ENCODE measurements at places on chromosomes 11 and 22.

DNA sequence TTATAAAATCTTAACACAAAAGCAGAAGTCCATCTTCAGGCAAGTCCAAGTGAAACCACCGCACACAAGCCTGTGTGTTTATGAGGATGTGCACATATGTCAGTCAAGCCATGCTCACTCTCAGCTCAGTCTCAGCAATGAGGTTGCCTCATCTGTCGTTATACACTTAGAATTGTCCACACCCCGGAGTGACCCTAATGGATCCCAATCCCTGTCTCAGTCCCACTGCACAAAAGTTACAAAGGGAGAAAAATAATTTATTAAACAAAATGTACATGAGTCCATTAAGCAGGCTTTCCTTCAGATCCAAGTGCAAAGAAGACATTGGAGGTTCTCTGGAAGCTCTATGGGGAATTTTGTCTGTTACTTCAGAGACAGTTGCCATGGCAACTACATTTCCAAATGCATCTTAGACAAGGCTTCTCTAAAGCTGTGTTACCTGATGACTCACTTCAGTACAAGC, 24.4 kb downstream of the OR8B12 start:
- DNase-seq: no peak

DNA sequence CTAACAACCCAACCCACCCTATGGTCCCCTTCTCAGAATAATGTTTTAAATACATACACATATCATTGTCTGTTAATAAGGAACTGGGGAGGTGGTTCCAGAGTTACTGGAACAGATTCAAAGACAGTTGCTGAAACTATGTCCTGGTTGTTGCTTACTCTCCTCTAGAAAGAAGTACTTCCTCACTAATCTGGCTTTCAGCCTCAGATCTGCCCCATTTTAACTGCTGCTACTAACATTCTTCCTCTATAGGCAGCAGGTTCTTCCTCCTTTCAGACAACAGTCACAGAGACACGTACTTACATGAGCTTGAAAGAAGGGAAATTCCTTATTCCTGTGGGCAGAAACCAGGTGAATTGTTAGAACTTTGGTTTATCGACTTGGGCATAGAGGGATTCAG, 8.1 kb upstream of the NEU3 start:
- no peak for DNase-seq

DNA sequence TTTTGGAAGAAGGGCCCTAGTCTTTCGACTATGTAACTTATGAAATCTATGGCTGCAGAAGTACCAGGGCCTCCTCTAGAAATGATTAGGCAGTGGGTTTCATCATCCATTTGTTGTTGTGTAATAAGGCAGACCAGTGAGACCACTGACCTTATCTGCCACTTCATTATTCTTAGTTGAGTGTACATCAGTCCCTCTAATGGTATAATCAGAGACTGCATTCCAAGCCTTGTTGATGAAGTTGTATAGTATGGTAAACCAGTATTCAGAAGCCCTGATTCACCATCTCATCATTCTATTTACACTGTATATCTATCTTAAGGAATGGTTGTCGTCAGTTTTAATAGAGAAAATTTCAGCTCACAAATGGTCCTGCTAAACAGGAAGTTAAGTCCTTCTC, 32.2 kb upstream of the GRIA4 start:
- DNase-seq: no peak

GRCh38 chr11:113141010-113141409, 173.4 kb upstream of the TTC12 start:
- DNase-seq: no peak

DNA sequence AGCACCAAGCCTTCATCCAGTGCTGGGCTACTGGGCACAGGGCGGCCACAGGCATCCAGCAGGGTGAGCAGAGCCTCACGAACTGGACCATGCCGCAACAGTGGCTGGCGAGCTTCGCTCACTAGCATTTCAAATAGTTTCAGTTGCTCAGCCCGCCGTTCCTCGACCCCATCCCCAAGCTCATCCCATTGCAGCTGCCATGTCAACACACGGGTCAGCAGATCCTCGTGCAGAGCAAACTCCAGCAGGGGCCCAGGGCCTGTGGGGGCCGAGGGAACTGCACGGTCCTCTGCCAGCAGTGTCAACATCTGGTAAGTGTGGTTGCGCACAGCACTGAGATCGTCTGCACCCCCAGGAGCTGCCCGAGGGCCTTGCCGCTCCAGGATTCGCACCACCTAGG, 10.6 kb downstream of the FHIP1B start:
- DNase-seq: no peak

DNA sequence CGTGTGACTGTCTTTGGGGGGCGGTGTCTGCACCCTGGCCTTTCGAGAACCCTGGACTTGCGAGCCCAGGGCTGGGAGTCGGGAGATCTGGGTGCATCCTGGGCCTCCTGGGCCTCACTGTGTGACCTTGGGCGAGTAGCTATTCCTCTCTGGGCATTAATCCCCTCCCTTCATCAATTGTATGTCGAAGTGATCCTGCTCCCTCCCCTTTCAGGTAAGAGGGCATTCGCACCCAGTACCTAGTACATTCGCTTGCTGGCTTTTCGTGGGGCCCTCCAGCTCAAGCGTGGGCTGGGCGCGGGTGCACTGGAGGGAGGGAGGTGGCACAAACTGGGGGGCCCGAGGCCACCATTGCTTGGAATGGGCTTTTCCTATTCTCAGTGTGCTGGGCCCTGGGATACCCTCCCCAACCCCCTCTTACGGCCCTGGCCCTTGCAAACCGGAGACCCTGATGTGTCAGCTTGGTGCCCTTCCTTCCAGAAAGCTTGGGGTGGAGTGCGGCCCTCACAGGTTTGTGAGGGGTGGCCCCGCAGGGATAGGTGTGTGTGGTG, 530 bp downstream of the USP35 start:
- DNase-seq: no peak

DNA sequence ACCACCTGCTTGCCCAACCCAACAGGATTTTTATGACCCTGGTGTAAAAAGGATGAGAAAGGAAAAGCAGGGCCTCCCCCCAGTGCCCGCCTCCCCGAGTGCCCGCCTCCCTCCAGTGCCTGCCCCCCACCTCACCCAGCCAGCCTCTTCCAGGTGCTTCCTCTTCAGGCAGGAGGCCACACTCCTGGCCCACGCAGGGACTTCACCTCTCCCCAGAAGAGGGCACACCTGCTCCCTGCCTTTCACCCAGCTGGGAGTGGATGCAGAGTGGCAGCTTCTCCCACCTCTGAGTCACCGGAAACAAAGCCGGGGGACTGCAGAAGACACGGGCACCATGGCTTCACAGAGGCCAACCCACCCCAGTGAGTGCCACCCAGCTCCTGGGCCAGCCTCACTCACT, 16.1 kb downstream of the CPT1A start:
- DNase-seq: peak; percentile 15

DNA sequence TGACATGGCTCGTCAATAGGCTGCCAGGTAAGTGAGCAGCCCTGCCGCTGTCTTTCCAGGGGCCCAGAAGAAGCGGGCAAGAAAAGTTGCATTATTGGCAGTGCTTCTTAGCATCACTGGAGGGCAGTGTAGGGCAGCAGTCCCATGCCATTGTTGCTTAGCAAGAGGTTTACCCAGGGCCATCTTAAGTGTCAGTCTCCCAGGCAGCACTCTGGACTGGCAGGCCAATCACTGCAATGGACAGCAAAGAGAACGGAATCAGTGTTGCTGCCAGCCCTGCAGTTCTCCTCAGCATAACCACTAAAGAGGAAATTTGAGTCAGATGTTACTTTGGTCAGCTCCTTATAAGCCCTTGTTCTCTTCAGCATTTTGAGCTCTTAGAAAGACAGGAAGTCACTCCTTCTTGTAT, 13.4 kb upstream of the GRK2 start:
- no peak for DNase-seq

DNA sequence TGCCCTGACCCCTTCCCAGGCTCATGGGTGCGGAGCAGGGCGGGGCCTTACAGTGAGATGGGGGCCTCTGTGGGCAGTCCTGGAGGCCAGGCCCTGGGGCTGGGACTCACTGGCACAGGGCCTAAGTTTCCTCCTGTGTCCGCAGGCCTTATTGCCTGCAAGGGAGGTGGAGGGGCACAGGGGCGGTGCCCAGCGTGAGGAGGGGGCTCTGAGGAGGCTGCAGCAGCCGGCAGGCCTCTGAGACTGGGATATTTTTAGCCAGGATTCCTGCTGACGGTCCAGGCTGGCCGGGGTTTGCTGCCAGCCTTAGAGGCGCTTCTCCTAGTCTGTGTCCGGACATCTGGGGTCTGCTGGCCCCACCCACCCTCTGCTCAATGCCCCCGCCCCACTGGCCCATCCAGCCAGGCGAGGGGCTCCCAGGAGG, 5.7 kb upstream of the RTN4R start:
- DNase-seq: no peak

GRCh38 chr22:44394246-44395117, 81.7 kb upstream of the SHISAL1 start:
- no peak for DNase-seq

GRCh38 chr11:132941024-132941646, 591.2 kb downstream of the OPCML start:
- DNase-seq: peak; percentile 57

- DNase-seq: no peak
Observed at GRCh38 chr11:119680541-119681360, 48.2 kb downstream of the NECTIN1 start.

- no peak for DNase-seq
Observed at GRCh38 chr22:38866024-38866398, 6.0 kb downstream of the CBX6 start.

DNA sequence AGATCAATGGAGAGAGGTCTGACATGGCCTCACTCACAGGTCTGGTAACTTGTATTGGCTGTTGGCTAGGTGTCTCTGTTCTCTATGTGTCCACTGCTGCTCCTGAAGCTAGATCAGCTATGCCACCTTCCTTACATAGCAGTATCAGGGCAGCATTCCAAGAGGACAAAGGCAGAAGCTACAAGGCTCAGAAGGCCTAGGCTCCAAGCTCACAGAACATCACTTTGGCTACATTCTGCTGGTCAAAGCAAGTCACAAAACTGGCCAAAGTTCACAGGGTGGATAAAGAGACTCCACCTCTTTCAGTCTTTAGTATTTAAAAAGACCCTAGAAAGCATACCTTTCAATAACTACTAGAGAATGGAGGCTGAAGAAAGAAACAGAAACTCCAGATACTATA, 4.1 kb downstream of the SLC5A12 start:
- no peak for DNase-seq

DNA sequence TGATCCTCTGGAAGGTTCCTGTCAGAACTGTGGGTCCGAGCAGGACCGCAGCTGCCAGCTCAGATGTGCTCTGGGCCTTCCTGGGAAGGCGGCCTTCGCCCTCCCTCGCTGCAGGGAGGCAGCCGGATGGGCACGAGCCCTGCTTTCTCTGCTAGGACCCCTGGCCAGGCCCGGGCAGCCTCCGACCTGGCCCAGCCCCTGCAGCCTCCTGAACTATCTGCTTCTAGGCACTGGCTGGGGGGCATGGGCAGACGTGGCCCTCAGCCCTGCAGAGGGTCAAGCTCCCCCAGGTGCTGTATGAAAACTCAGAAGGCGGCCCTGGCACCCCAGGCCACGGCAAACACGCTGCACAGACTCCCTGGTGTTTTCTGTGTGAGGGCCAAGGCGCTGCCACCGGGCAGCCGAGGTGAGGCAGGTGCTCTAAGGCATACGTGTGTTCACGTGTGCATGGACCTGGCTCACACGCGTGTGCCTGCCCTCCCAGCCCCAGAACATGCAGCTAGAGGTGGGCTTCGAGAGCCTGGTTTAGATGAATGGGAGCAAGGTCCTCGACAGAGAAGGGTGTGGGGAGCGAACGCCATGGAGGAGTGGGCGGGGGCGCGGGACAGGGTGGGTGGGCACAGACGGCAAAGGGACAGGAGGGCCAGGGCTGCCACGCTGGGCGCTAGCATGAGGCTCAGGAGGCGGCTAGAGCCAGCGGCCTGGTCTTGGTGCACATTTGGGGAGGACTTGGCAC, 4.3 kb downstream of the LRFN4 start:
- no peak for DNase-seq

GRCh38 chr11:74570266-74571061, 21.9 kb upstream of the POLD3 start:
- DNase-seq: no peak

GRCh38 chr11:439315-440064, 2.3 kb downstream of the ANO9 start:
- no peak for DNase-seq

GRCh38 chr11:19281041-19281440, 40.3 kb upstream of the E2F8 start:
- DNase-seq: no peak

- DNase-seq: no peak
Observed at GRCh38 chr11:40140560-40140959, 1318.9 kb downstream of the LRRC4C start.

DNA sequence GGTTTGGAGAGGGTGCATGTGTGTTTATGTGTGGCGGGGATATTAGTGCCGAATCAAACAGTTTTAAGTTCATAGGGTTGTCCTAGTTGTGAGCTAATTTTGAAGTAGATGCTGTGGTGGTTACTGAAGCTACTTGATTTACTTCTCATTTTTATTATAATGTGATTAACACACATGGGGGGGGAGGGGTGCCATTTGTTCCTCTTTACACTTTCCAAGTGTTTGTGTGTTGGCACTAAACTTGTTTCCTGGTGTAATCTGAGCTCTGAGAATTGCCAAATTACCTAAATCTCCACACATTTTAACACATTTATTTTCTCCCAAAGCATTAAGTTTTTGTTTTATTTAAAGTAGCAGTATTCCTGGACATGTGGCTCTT, 60.1 kb downstream of the ZNRF3 start:
- no peak for DNase-seq

DNA sequence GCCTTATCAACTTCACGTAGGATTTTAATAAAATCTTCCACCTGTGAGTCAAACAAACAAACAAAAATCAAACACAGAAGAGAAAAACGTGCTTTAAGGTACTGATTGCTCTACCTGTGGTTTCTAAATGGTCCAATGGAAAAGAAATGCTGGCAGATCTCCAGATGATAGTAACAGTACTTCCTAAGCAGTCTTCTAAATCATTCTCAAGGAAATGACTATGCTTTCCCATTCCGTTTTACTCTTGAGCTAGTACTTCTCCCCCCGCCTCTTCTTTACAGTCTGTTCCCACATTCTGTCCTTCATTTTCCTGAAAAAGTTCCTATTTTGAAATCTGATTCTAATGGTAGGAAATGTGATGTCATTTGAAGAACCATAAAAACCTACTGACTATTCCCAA, 25.4 kb downstream of the SAAL1 start:
- DNase-seq: no peak

GRCh38 chr11:48058064-48058463, 77.7 kb downstream of the PTPRJ start:
- DNase-seq: no peak

GRCh38 chr11:34929794-34930763, 13.7 kb downstream of the PDHX start:
- no peak for DNase-seq

DNA sequence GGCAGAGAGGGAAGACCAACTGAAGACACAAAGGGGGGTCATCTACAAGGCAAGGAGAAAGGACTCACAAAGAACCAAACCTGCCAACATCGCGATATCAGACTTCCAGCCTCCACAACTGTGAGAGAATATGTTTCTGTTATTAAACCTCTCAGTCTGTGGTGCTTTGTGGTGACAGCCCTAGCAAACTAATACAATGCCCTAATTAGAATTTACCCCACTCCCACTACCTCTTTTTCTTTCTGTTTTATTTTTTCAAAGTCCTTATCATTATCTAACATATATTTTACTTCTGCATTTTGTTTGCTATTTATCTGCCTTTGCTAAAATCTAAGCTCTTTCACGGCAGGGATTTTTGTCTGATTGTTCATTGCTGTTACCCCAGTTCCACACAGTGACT, 2.5 kb upstream of the OR52D1 start:
- DNase-seq: no peak

GRCh38 chr11:70158201-70158600, 44.9 kb upstream of the FADD start:
- peak; percentile 54 for DNase-seq

Measured in renal pelvis (tissue), 12 donors.